Stimulated activated CD8-positive, alpha-beta memory T cell treated with anti-CD3 and anti-CD28 coated beads, Interleukin-12 subunit alpha, Interleukin-12 subunit beta, amount 100 ng/mL, for 4 hours (primary cell): ENCODE measurements at places on chromosomes 12 and 14.

GRCh38 chr12:92065018-92065499, 80.6 kb downstream of the BTG1 start:
- no peak for DNase-seq

DNA sequence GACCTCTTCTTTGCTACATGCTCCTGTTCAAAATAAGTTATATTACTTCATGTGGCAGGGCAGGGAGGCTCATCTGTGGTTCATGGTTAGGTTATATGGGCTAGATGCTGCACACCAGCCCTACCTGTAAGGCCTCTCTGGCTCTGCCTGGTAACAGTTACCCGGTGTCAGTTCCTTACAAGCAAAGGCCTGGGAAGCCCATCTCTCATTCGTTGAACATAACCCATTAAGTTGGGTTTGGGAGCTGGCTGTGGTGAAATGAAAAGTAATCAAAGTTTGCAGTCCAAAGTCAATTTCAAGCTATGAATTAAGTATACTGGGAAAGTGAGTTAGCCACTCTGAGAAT, 183.2 kb downstream of the PPM1H start:
- DNase-seq: no peak

DNA sequence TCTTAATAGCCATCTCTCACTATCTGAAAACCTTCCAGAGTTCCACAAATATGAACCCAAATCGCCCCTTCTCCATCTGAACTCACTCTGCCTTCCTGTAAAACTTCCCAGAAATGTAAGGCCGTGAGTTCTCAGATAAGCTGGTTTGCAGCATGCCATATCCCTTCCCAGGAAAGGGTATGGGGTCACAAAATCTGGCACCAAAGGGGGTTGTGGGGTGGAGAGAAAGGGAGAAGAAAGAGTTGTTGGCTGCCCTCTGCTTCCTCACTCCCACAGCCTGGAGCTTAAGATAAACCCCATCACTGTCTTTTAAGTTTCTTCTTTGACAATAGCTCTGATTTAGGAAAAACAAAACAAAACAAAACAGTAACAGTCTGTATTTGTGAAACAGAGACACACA, 10.7 kb downstream of the TMTC1 start:
- DNase-seq: no peak

DNA sequence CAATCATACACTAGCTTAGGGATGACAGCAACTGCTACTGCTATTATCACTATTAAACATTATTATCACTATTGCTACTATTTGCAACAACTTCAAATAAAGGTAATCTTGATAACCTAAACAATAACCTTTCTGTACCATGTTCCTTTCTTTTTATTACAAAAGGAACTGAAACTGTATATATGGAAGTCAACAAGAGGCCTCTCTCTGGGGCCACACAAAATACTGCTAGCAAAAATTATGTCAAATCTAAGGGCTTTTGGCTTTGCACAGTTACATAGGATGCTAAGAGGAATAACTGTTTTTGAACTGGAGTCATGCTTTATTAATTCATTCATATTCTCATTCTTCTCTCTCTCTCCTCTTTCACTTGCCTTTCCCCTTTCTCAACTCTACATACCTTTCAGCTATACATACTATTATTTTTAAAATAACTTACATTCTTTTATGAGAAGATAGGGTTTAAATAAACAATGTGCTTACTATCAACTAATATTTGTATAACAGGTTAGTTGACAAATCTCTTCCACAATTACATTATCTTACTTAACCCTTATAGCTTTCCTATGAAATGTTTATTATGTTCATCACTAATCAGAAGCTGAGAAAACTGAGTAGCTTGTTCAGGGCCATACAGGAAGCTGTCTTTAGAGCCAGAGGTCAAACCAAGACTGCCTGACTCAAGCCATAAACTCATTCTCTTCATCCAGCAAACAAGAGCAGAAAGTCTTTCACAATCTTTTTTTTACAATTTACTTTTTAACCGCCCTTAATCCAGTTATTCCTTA, 25.7 kb downstream of the SPTSSA start:
- no peak for DNase-seq

GRCh38 chr12:3040026-3040656, 37.0 kb upstream of the TSPAN9 start:
- DNase-seq: no peak

GRCh38 chr12:55708695-55709233, 1.1 kb upstream of the ITGA7 start:
- DNase-seq: no peak

DNA sequence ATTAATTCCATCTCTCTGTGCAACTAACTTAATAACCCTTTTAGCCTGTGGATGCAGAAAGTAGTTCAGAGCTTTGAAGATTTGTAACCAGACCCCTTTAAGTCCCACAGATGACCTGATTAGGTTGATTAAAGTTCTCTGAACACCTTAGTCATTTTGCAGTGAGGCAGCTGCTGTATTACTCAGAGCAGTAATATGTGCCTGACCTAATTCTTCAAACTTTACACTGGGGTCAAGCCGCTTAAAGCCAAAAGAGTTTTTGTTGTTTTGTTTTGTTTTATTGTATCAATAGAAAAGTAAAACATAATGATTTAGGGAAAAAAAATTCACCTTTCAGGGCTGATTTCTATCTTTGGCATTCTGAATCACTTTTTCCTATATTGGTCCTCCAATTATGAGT, 78.6 kb upstream of the PLEKHG7 start:
- no peak for DNase-seq

- no peak for DNase-seq
Measured at GRCh38 chr12:18658829-18659228, 79.0 kb downstream of the PLCZ1 start.

- DNase-seq: no peak
Measured at GRCh38 chr12:132026061-132026795, 76.5 kb downstream of the EP400 start.

DNA sequence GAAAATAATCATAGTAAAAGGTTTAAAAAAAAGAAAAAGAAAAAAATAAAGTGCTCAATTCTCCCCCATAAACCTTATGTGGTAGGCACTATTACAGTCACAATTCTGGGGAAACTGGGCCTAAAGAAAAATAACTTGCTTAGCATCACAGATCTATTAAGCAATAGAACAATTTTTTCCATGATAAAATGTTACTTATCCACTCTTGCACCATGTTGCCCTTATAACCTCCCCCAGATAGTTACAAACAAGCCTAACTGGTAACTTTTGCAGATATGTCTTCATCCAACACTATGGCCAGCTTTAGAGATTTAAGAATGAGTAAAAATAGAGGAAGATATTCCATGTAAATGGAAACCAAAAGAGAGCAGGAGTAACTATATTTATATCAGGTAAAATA, 164.8 kb downstream of the DUSP6 start:
- DNase-seq: no peak

GRCh38 chr12:94670898-94671297, 20.5 kb upstream of the TMCC3 start:
- no peak for DNase-seq

- DNase-seq: no peak
Measured at GRCh38 chr14:77649326-77649725, 32.9 kb upstream of the SPTLC2 start.

- DNase-seq: no peak
Measured at GRCh38 chr12:106091446-106091820, 47.3 kb downstream of the NUAK1 start.

- no peak for DNase-seq
Measured at GRCh38 chr14:59316151-59316830, 127.8 kb downstream of the DAAM1 start.

- DNase-seq: no peak
Measured at GRCh38 chr12:88562151-88562550, 18.1 kb downstream of the KITLG start.

- no peak for DNase-seq
Measured at GRCh38 chr14:98545181-98545580, 726.8 kb downstream of the BCL11B start.

DNA sequence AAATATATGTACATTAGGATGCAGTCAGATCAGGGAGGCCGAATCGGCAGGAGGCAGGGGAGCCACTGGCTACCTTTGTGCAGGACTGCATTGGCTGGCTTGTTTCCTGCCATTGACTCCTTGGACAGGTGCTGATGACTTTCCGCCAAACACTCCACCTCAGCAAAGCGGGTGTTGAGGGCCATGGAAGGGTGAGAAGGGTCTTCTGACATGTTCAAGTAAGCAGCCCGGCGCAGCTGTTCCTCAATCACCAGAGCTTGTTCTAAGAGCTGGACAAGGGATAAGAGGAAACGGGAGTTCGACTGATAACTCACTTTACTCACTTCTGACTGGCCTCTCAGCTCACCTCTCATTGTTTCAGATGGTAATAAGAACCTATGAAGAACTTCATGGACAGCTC, 4.9 kb upstream of the NOP2 start:
- DNase-seq: no peak

DNA sequence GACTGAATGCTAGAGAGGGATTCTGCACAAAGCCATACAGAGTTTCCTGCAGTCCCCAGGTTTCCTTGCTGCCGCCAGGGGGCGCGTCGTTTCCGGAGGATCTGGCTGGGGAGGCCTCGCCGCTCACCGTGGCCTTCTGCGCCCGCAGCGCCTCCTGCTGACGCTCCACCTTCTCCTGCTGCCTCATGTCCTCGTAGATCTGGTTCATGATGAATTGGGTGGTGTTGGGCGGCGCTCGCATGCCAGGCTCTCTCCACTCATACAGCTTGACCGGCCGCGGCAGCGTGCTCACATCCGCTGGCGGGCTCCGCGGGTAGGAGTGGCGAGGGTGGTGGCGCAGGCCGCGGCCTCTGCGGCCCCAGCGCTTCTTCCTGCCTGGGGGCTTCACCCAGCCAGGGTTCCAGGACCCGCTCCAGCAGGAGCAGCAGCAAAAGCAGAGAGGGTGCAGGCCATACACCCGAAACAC, 987 bp downstream of the CCER1 start:
- DNase-seq: no peak

DNA sequence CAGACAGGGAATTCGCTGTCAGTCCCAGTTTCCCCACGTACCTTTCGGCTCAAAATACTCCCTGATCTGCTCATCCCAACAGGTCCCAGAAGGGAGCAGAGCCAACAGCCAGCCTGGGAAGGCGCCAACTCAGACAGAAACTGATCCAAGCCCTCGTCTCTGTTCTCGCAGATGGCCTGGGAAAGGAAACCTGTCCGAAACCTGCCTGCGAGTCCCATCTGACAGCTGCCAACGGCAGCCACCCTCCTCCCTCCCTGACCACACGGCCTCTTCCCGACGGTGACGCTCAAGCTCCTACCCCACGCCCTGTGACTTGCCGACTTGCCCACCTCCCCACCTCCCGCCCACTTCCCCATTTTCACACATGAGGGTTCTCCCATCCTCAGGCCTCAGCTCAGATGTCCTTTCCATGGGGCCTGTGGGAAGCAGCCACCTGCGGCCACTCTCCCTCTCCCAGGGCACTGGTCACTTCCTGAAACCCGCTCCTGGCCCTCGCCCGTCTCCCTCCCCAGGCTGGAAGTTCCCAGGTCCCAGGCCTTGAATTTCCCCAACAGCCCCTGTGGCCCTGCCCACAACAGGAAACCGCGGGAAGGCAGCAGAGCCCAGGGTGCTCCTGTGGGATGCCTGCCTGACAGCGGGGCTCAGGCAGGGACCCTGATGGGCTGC, 60.9 kb upstream of the FBRSL1 start:
- DNase-seq: no peak

DNA sequence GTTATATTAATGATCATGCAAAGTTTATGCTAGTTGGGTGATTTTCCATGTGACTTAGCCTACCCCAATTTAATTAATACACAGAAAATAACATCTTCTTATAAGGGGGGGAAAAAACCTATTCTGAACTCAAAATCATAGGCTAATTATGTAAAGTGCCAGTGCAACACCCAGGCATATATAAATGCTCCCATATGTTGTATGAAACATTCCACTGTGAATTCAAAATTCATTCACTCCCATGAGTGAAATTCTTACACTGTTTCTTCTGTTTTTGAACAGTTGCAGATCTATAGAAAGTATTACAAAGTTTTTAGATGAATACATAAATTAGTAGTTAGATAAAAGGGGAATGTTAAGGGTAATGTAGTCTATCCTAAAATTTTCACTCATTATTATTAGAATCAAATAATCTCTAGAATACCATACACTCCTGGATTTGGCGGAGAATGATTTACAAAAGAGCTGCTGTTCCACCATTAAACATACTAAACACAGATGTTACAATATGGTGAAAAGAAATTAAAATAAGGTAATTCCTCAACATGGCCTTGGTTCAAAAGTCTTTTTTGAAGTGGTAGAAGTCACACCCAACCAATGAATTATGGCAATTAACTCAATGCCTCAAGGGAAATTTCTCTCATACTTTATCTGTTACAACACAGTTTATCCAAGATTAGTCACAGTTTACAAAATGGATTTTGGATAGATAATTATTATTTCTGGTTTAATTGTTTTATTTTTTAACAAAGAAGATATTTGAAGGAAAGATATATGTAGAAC, 454.1 kb upstream of the FLRT2 start:
- no peak for DNase-seq

DNA sequence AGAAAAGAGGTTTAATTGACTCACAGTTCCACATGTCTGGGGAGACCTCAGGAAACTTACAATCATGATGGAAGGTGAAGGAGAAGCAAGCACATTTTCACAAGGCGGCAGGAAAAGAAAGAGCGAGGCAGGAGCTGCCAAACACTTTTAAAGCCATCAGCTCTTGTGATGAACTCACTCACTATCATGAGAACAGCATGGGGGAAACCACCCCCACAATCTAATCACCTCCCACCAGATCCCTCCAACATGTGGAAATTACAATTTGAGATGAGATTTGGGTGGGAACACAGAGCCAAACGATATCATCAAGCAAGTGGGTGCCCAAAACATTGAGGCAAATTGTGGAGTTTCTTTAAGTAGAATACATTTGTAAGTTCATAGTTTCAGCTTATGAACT, 957.7 kb downstream of the DIO2 start:
- DNase-seq: no peak

DNA sequence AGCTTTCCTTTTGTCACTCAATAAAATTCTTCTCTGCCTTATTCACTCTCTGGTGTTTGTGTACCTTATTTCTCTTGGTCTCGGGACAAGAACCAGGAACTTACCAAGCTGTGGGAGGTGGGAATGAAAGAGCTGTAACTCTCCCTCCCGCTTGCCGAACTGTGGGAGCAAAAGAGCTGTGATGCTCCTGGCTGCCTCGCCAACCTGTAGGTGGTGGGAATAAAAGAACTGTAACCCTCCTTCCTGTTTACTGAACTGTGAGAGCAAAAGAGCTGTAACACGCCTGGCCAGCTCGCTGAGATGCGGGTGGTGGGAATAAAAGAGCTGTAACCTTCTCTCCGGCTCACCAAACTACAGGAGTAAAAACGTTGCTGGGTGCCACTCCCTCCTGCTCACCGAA, 314.1 kb upstream of the LRIG3 start:
- no peak for DNase-seq

GRCh38 chr12:104669851-104670337, 213.1 kb downstream of the CHST11 start:
- no peak for DNase-seq
